ENCODE measurements at places on chromosomes 3 and 15.

- no peak for DNase-seq
Observed at GRCh38 chr3:179482857-179483256, 31.6 kb upstream of the GNB4 start.

- DNase-seq = no peak
Observed at GRCh38 chr3:156575641-156576040, 20.7 kb upstream of the SSR3 start.

DNA sequence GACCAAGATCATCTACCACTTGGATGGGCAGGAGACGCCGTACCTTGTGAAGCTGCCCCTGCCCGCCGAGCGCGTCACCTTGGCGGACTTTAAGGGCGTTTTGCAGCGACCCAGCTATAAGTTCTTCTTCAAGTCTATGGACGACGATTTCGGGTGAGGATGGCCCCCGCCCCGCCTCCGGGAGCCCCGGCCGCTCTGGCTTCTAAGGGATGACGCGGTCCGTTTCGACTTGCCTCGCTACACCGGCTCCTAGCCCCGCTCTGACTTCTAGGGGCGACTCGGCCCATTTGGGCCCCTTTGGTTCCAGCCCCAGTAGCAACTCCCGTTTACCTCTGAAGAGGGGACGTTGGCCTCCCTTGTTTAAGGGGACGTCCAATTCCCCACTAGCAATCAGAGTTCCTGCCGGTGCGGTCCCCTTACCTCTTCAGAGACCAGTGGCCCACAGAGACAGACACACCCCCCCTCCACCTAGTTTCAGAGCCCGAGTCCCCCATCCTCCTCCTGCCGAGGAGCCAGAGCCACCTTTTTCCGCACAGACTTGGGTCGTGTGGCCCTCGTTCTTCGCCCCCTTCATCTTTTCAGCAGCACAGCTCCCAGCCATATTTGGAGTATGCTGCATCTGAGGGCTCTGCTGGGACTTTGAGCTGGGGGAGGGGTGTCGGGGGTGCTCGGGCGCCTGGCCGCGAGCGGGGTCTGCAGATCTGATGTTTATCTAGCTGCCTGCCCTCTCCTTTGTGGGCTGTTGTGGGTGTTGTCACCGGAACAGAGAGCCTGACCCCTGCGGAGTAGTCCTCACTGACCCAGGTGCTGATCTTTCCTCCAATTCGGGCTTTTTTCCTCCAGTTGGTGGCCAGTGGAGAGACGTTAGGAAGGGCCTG is 706 bp downstream of the DVL3 start:
- DNase-seq = peak; percentile 57

DNA sequence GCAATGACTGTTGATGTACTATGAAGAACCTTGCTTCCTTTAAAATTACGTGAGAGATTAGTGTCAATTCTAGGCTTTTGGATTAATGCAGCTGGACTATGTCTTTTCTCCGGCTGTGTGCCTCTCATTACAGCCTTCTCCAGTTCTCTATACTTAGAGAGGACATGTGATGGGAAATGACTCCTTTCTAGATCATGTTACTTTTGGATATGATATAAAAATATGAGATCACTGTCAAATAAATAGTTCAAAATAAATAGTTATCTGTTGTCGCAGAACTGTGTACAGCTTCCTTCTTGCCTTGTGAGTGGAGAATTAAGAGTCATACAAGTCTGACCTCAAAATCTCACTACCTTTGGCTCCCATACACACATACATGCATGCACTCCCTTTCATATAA is 592.4 kb downstream of the DIPK2A start:
- DNase-seq = no peak

GRCh38 chr3:141126661-141127343 is 75.7 kb downstream of the SPSB4 start:
- no peak for DNase-seq
